ENCODE measurements at places on chromosomes 6 and 20.
A peak's percentile ranks its signal among the peaks of the same experiment; 100 is the strongest.

- DNase-seq, result no peak
These were observed 135.0 kb upstream of the SUPT3H start for GRCh38 chr6:45512717-45513116.

- DNase-seq, result no peak
These were observed 51.8 kb upstream of the GPR31 start for GRCh38 chr6:167209577-167209975.

DNA sequence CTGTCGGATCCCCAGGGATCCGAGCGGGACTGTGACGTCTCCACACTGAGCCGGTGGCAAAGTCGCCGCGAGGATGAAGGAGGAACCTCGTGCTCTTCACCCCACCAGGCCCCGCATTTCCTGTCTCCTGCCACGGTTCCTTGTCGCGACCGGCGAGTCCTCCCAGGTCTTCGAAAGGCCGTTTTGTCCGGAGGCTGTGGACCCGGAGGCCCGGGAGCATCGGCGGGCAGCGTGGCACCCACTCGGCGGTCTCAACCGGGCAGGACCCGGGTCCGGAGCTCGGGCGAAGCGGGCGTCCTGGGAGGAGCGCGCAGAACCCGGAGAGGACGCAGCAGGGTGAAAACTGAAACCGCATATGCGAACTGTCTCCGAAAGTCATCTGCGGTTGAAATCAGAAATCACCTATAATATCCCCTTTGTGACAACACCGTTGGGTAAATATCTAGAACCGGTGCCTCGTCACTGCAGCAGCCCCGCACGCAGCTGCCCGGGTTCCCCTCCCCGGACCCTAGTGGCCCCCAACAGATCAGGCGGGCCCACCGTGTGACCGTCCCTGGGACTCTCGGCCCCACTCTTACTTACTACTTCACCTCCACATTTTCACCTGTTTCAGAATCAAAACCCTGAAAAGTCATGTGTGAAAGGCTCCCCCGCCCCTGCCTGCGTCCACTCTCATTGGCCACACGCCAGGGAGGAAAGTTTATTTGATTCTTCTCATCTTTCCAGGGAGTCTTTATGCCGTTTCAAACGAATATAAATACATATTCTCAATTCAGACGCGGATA lies 3.1 kb upstream of the ULBP2 start:
- no peak for DNase-seq

DNA sequence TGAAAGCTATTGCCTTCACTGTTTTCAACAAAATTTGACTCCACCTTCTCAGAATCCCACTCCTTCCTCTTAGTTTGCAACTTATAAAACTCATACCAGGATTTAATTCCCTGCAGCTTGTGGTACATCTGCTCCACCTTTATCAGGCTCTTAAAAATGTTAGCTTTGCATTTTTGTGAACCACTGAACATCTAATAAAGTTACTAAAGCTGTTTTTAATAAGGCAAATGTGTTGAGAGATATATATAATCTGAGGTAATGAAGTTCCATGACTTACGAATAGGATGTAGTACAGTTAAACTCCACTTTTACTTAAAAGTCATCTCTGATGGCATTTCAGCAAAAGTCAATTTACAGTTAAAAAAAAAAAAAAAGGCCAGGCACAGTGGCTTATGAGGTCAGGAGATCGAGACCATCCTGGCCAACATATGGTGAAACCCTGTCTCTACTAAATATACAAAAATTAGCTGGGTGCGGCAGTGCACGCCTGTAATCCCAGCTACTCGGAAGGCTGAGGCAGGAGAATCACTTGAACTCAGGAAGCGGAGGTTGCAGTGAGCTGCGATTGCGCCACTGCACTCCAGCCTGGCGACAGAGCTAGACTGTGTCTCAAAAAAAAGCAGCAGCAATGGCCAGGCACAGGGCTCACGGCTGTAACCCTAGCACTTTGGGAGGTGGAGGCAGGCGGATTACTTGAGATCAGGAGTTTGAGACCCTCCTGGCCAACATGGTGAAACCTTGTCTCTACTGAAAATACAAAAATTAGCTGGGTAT lies 106.2 kb downstream of the KIF13A start:
- no peak for DNase-seq

- DNase-seq, result no peak
These were observed 11.1 kb downstream of the CBFA2T2 start for GRCh38 chr20:33501000-33501399.

- peak; percentile 51 for DNase-seq
These were observed 951 bp downstream of the FOXP4 start for GRCh38 chr6:41546866-41547798.

- DNase-seq, result no peak
These were observed 12.5 kb downstream of the GZF1 start for GRCh38 chr20:23374441-23374840.

- DNase-seq, result peak; percentile 38
These were observed 809.9 kb downstream of the KIF16B start for GRCh38 chr20:15763366-15763765.

DNA sequence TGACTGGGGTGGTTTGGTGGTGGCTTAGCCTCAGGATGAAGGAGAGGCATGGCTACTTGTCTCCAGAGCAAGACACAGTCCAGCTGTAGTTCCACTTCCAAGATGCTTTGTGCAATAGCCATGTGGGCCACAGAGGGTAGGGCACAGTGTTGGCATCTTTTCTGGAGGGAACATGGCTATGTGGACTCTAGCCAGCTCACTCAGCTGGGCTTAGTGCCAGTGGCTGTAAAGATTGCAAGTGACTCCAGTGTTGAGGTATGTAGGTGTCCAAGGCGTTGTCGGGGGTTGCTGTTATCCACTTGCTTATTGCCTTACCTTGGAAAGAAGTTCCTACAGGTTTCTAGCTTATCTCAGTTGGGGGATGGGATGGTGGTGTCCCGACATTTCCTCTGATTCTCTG lies 233.4 kb downstream of the CD109 start:
- DNase-seq, result peak; percentile 94

- DNase-seq, result no peak
These were observed 176.9 kb upstream of the CITED2 start for GRCh38 chr6:139551376-139551775.

- DNase-seq, result peak; percentile 70
These were observed 611 bp downstream of the CNPY3 start for GRCh38 chr6:42929821-42930360.

- no peak for DNase-seq
These were observed 89.2 kb downstream of the SLC22A23 start for GRCh38 chr6:3367630-3368029.

GRCh38 chr6:43954311-43955131 lies 172.7 kb downstream of the MRPL14 start:
- no peak for DNase-seq
